ENCODE measurements at places on chromosomes 5 and 9. TPM values are rescaled to one million over a fixed set of nuclear protein-coding genes. Genes with fewer than 3 reads are reported as not detected.

DNA sequence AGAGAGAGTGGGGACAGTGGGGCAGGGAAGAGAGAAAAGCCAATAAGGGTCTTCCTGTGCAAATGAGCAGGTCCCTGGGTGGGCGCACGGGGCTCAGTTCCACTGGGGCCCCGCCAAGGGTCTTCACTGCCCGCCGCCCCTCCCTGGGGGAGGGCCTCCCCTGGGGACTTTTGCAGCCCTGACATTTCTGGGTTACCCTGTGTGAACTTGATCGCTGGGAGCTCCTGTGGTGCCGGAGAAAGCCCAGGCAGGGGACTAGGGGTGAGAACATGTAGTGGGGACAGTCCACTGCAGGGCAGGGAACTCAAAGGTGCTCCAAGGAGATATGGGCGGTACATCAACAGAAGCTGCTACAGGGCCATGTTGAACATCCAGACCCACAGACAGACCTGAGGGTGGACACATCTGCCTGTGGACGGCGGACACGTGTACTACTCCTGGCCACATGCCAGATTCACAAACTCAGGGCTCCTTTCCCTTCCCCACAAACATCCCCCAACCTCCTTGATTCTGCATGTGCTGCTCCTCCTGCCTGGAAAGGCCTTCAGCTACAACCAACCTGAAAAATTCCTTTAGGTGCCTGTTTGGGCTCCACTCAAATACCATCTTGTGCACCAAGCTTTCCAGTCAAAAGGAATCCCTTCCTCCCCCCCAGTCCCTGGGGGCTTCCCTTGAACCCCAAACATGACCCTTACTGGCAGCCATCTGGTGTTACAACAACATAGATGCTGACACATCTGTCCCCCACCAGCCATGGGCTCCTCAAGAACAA, 43.0 kb upstream of the NEK6 start:
- no peaks in the 10 kb centered on the region for H3K36me3 ChIP-seq
- no peak for DNase-seq
- peak overlapping the region; percentile 62 for H3K27ac ChIP-seq
- H3K4me3 ChIP-seq, result no peak overlapping the region
- no peaks in the 10 kb centered on the region for H3K27me3 ChIP-seq

PSD2 gene
- total RNA-seq, result 0.68 TPM

GRCh38 chr9:19171271-19171670, 44.0 kb upstream of the PLIN2 start:
- no peaks in the 10 kb centered on the region for H3K36me3 ChIP-seq
- no peak for DNase-seq
- peaks cover 4% of the 10 kb centered on the region for H3K4me1 ChIP-seq
- H3K27ac ChIP-seq, result no peak overlapping the region

DNA sequence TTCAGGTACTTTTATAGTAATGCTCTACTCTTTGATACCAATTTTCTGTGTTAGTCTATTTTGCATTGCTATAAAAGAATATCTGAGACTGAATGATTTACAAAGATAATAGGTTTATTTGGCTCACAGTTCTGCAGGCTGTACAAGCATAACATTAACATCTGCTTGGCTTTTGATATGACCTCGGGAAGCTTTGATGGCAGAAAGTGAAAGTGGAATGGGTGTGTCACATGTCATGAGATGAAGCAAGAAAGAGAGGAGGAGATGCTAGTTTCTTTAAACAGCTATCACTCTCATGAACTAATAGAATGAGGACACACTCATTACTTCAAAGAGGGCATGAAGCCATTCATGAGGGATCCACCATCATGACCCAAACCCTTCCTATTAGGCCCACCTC, 270.9 kb upstream of the IL12B start:
- H3K27ac ChIP-seq, result no peak overlapping the region
- no peaks in the 10 kb centered on the region for H3K27me3 ChIP-seq
- no peak for DNase-seq
- peaks cover 5% of the 10 kb centered on the region for H3K4me1 ChIP-seq
- peaks cover 2% of the 10 kb centered on the region for H3K36me3 ChIP-seq
- H3K4me3 ChIP-seq, result no peak overlapping the region

GRCh38 chr5:80885396-80886000, 74.7 kb upstream of the RASGRF2 start:
- no peak overlapping the region for H3K4me3 ChIP-seq
- peaks cover 9% of the 10 kb centered on the region for H3K36me3 ChIP-seq
- peaks cover 8% of the 10 kb centered on the region for H3K4me1 ChIP-seq
- H3K27ac ChIP-seq, result no peak overlapping the region
- no peak for DNase-seq

MAMDC2 gene
- total RNA-seq, result 0.21 TPM
